ENCODE measurements at places on chromosomes 3 and 15. TPM values are rescaled to one million over a fixed set of nuclear protein-coding genes. Genes with fewer than 3 reads are reported as not detected.

DNA sequence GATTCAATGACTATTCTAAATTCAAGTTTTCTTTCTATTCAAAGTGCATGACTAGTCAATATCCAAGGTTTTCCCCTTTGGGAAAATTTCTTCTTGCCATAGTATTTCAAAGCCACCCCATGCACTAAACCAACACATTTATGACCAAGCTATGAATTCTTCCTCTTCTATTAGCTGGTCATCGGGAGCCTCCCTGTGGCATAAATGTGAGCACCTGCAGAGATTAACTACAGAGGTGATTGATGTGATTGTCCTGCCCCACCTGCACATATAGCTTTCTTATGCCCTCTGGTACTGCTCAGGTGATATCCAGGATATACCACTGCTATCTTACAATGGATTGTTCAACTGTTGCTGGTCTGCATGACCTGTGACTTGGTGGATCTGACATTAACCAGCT lies 694.9 kb downstream of the ZBBX start:
- no peak overlapping the region for H3K27ac ChIP-seq
- no peaks in the 10 kb centered on the region for H3K36me3 ChIP-seq
- H3K4me3 ChIP-seq: no peak overlapping the region
- DNase-seq: no peak
- no peaks in the 10 kb centered on the region for H3K4me1 ChIP-seq

DNA sequence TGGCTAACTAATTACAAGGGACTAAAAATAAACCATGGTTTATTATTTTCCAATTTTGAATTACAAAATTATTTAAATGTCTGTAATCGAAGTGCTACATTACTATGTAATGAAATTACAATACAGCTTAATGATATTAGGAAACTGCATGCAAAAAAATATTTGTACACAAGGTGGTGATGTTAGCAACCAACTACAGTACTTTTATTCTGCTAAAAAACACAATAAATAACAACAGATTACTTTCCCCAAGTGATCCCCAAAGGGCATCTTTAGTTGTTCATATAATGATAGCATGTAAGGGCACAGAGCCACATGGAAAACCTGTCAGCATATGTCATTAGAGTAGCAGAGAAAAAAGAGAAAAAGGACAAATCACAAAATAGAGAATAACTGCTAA lies 147.5 kb upstream of the SOX2 start:
- no peaks in the 10 kb centered on the region for H3K36me3 ChIP-seq
- H3K4me1 ChIP-seq: no peaks in the 10 kb centered on the region
- H3K27ac ChIP-seq: no peak overlapping the region
- H3K27me3 ChIP-seq: no peaks in the 10 kb centered on the region
- DNase-seq: no peak
- H3K4me3 ChIP-seq: no peak overlapping the region

GRCh38 chr3:122689587-122689986 lies 8.9 kb downstream of the PARP14 start:
- no peak overlapping the region for H3K27ac ChIP-seq
- H3K36me3 ChIP-seq: peaks cover 8% of the 10 kb centered on the region
- H3K27me3 ChIP-seq: no peaks in the 10 kb centered on the region
- H3K4me3 ChIP-seq: no peak overlapping the region
- peaks cover 12% of the 10 kb centered on the region for H3K4me1 ChIP-seq

DNA sequence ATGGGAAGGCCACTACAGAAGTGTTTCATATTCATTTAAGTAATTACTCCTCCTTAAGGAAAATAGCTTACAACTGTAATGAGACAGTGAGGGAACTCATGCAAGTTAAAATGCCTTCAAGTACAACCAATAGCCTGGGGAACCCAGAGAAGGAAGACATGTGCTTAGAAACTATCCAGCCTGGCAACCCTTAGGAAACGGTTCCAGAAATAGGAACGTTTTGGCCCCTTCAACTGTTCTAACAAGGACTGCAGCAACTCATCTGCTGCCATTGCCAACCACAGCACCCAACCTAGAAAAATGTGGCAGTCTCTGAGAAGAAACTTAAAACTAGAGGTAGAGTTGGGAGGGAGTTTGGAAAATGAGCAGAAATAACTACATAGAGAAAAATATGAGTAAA lies 147.5 kb upstream of the STRIT1 start:
- H3K36me3 ChIP-seq: no peaks in the 10 kb centered on the region
- no peak overlapping the region for H3K27ac ChIP-seq
- no peak overlapping the region for H3K4me3 ChIP-seq
- peaks cover 14% of the 10 kb centered on the region for H3K4me1 ChIP-seq
- no peaks in the 10 kb centered on the region for H3K27me3 ChIP-seq

GRCh38 chr15:93854088-93854487 lies 377.3 kb upstream of the MCTP2 start:
- DNase-seq: no peak
- no peaks in the 10 kb centered on the region for H3K36me3 ChIP-seq
- no peaks in the 10 kb centered on the region for H3K4me1 ChIP-seq
- no peak overlapping the region for H3K27ac ChIP-seq

Gene GOLGB1
- 42.4 TPM for total RNA-seq

Measured in Calu3 (cell line).